ENCODE measurements at places on chromosomes 6 and 20.

GRCh38 chr20:62636446-62636845, 5.9 kb upstream of the SLCO4A1 start:
- no peak for DNase-seq

DNA sequence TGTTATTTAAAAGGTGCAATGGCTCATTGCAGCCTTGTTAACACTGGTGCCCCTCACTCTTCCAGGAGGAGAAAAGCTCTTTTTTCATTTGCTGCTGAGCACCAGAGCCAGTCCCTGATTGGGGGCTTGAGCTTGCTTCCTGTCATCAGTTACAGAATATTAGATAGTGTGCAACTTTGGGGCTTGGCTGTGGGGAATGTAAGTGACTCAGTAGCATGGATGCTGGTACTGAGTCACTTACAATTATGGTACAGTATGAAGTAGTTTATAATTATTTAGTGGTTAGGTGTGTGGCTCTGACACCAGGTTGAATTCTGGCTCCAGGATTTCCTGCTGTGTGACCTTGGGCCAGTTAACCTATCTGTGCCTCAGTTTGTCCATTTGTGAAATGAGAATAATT, 37.6 kb downstream of the ANKS1A start:
- no peak for DNase-seq

DNA sequence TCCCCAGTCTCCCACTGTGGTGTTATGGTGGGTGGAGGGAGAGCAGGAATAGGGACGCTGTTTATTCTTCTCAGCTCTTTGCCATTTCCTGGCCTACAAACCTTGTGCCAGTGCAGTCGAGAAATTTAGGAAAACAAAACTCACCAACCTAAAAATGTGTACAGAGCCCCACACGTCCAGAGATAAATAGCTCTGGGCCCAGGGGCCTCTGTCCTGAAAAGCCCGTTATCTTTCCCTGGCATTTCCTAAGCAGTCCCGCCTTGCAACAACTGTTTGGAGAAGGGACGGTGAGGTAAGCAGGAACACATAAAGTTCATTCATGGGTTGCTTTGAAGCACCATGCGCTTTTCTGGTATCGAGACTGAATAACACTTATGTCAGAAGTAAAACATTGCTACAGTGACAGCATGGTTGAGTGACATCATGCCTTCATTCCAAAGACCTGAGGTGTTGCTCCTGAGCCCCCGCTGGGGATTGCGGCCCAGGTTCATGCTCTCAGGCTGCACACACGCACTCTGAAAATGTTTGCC, 80.1 kb upstream of the NXT1 start:
- DNase-seq = no peak

DNA sequence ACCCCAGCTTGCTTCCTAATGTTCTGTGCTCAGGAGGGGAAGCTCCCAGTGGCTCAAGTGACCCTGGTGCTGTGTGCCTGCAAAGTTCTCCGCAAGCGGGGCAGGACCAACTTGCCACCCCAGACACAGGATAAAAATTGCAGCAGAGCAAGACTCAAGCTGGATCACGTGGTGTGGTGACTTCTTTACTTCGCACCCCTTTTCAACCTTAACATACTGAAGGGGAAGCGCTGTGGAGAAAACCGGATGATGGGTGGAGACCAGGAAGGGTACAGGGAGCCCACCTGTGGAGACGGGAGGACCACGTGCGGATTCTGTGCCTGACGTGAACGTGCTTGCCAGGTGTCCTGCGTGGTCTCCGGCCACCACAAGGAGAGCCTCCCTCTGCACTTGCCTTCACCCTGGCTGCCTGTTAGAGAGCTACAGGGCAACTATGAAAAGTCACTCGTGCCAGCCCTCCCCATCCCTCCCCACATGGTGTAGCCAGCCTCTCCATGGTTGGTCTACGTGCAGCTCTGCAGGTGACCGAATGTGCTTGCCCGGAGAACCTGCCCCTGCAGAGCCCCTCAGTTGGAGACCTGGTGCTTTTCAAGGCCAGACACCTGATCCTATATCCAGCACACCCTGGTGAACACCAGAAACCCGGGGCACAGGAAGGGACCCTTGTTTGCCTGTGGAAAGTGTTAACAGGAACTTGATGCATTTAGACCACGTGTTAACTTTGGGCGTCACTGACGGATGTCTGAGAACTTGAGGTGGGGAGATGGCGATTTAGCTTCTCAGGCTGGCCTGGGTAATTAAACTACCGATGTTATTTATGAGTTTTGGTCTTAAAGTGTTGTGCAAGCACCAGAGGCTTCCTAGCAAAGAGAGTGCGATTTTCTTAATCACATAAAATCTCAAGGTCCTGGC, 23.9 kb upstream of the DACT2 start:
- no peak for DNase-seq

All from AG09319 (cell line).